ENCODE measurements at places on chromosomes 7 and 10.

- no peak for DNase-seq
Observed at GRCh38 chr7:28203508-28204240, 23.1 kb upstream of the JAZF1 start.

GRCh38 chr7:44167920-44168319 is 21.3 kb downstream of the GCK start:
- DNase-seq = no peak

DNA sequence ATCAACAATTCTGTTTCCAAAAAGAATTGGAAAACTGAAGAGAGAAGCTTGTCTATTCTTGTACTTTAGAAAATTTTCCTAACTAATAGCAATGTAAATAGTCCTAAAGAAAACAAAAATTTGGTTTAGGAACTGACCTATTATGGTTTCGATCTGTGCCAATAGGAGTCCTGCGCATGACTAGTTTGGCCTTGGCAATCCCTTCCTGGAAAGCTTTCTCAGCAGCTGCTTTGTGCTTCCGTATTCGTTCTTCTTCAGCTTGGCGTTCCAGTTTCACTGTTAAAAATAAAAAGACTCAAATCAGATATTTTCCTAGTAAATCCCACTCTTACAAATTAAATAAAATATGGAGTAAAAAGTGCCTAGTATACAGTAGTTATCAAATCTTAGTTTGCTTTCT is 36.6 kb downstream of the FZD9 start:
- no peak for DNase-seq

GRCh38 chr10:3948843-3949242 is 163.8 kb upstream of the KLF6 start:
- no peak for DNase-seq

DNA sequence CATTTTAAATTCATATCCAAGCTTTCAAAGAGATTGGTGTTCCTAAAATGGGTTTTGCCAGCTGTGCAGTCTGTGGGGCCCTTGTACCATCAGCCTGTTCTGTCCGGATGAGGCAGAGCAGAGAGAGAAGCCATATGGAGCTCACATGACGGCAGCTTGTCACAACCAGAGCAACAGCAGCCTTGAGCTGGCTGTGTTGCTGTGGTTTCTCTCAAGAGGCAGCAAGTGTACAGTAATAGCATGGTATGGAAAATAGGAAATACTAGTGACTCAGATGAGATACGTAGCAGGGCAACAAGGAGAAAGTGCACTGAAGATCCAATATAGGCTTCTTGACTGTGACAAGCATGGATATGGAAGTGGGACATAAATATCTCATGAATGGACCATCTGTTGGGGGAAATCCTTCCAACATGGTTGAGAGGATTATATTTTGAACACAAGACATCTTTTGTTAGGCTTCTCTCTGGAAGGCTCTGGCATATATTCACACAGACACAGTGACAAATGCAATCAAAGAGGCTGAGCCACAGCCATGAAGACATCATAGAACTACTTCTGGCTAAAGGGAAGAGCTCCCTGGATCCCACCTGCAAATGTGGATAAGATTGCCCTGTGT is 251.0 kb upstream of the TAC1 start:
- DNase-seq = no peak

- DNase-seq = no peak
Observed at GRCh38 chr7:156993925-156994235, 16.6 kb downstream of the MNX1 start.

- DNase-seq = no peak
Observed at GRCh38 chr10:20954519-20954918, 57.4 kb upstream of the NEBL start.

- DNase-seq = no peak
Observed at GRCh38 chr7:97457054-97457453, 274.8 kb upstream of the TAC1 start.

DNA sequence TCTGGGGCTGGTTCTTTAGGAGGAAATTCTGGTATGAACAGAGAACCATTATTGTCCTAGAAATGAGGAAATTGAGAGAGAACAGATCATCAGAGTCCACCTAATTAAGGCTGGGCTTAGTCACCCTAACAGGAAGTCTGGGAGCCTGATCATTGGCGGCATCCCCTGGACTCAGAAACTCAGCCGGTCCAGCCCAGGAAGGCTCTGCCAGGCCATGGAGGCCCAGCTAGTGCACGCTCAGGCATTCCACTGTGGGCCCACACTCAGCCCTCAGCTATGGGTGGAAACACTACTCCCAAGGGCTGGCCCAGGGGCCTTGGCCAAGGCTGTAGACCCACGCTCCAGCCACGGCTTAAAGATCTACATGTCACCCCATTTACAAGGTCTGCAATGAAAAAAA is 109.2 kb downstream of the PTPN20 start:
- DNase-seq = no peak

DNA sequence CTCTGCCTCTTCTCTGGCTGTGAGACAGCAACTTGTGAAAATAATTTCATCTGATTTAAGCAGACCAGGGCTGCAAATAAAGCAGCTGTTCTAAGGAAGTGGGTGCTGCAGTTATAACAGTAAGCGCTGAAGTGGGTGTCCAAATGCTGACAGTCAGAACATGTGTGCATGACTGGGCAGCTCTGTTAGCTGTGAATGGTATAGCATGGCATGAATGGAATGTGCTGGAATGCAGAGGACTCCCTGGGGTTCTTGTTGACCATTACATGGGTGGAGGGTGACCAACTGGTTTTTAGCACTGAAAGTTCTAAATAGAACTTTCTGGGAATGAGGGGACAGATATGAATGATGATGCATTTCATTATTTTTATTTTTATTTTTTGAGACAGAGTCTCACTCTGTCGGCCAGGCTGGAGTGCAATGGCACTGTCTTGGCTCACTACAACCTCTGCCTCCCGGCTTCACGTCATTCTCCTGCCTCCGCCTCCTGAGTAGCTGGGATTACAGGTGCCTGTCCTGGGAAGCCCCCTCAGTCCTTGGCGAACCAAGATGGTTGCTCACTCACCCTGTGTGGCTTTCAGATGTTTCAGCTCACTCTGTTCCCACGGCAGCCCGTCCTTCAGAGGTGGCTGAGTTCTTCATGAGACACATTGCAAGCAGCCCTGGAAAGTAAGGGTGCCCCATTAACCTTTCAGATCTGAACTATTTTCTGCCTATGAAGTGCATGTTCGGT is 319.8 kb upstream of the PHYHIPL start:
- DNase-seq = peak; percentile 44

DNA sequence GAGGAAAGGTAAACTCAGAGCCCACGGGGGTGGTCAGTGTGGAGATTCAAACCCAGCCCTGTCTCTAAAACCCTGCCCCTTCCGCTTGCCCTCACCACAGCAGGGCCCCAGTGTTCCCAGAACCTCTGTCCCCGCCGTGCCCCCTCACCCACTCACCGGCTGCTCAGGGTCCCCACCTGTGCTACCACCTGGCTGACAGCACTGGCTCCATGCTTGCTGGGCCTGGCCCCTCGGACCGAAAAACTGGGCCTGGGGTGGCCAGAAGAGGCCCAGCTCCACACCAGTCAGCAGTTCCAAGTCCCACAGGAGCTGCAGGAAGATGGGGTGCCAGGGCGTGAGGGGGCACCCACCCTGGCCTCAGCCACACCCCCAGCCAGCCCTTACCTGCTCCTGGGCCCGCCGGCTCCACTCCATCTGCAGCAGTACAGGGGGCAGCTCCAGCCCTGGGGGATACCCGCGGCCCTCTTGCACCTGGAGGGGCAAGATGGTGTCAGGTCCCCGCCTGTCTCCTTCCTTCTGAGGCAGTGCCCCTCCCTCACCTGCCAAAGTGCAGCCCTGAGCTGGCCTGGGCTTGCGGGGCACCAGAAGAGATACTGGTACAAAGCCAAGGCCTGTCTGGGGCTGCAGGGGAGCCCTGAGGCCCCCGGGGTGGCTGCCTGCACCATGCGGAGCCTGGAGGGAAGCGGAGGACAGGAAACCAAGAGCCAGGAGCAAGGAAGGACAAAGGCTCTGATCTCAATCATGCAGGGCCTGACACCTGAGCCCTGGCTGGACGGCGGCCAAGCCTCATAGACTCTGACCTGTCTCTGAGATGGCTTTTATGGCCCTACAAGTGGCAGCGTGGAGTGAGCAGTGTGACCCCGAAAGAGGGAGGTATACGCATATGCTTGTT is 11.7 kb downstream of the ATP6V1F start:
- no peak for DNase-seq

DNA sequence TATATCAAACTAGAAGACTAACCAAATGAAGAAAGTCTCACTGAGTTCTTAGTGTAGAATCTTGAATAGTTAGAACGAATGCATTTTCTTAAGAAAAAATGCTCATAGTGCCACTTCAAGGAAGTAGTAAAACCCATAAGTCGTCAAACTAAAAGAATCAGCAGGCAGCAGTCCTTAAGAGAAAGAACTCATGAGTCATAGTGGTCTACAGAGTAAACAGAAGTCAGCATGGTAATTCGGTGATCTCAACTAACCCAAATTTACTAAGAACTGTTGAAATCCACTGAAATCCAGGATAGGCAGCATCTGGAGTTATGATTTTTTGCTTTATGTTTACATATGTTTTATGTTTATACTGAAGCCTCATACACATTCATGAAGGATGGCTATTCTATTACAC is 256.2 kb downstream of the LHFPL3 start:
- DNase-seq = peak; percentile 42

DNA sequence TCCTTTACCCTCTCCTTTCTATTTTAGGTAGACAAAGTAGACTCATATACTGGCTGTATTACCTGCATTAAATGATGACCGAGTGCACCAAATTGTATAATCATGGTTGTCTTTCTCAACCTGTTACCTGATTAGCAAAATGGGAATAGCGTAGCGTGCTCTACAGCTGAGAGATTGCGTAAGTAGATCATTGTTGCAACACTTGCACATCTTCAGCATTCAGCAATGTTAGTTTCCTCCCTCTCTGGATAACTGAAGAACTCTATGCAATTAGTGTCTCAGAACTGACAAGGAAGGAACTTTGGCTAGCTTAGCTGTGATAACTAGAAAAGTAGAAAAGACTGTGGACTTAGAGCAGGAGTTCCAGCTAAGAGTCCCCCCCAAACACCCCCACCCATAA is 787.4 kb downstream of the PHTF2 start:
- no peak for DNase-seq

DNA sequence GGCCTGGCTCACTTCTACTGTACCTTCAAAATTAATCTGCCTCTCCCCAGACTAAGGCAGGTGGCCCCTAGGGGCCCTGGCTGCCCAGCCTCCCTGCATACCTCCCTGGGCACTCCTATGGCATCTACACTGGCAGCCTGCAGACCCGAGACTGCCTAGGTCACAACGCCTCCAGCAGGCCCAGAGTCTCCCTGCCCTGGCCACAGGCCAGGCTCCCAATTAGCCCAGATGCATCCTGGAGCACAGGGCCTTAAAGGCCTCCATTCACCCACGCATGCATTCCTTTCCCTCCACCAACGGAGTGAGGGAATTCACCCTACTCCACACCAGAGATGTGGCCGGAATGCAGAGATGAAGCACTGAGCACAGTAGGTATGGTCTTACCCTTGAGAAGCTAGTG is 1.9 kb downstream of the CHAT start:
- DNase-seq = no peak

GRCh38 chr10:46106410-46107255 is 60.6 kb upstream of the MSMB start:
- peak; percentile 62 for DNase-seq

GRCh38 chr7:16627236-16627635 is 18.3 kb downstream of the ANKMY2 start:
- no peak for DNase-seq

- no peak for DNase-seq
Observed at GRCh38 chr10:106555599-106555998, 608.9 kb downstream of the SORCS1 start.

DNA sequence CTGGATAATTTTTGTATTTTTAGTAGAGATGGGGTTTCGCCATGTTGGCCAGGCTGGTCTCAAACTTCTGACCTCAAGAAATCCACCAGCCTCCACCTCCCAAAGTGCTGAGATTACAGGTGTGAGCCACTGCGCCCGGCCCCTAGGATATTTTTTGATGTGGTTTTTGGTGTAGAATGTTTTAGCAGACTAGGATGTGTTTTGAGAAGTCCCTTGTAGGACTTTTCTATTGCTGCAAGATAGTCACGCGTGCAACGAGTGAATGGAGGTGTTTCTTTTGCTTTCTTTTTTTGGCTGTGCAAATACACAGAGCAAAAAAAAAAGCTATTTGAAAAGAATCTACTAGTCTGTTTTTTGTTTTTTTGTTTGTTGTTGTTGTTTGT is 29.8 kb upstream of the KLF6 start:
- no peak for DNase-seq

DNA sequence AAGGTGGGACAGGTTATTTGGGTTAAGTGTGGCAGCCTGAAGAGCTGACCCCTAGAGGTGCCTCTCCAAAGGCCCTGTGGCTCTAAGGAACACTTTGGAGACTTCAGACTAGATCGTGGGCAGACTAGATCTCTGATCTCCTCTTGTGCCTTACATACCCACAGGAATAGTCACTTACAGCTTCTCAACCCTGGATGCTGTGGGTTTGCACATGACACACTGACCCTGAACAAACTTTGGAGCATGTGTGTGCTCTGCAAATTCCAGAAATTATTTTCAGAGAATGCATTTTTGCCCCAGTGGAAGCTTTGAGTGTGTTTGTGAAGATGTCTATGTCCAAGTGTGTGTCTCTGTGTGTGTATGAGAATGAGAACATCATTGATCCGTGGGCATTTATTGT is 119.6 kb downstream of the EMX2 start:
- DNase-seq = no peak

- DNase-seq = peak; percentile 66
Observed at GRCh38 chr10:120511165-120511564, 54.1 kb downstream of the PLPP4 start.

DNA sequence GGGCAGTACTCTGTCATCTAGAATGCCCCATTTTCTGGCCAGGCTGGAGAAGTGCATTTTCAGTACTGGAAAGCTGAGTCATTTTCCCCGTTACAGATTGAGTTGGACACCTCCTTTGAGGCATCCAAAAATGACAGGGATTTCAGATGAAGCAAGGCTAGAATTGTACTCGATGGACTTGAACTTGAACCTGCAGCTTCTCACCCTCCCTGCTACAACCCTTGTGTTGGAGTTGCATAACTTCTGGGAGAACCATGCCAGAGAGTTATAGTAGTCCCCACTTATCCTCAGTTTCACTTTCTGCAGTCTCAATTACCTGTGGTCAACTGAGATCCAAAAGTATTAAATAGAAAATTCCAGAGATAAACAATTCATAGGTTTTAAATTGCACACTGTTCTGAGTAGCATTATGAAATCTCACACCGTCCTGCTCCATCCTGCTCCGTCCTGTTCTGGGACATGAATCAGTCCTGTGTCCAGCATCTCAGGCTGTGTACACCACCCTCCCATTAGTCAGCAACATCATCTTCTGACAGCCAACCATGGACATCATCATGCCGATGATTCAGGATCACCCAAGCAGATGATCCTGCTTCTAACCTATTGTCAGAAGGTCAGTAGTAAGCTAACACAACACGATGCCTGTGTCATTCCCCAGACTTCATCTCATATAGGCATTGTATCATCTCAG is 363.7 kb downstream of the DPP6 start:
- DNase-seq = no peak

GRCh38 chr7:2225830-2226229 is 6.9 kb downstream of the MAD1L1 start:
- DNase-seq = no peak

- DNase-seq = no peak
Observed at GRCh38 chr10:104415526-104416165, 62.0 kb downstream of the CFAP58 start.

Measured in SW480 (cell line).